ENCODE measurements at places on chromosomes 6 and 20.
A peak's percentile ranks its signal among the peaks of the same experiment; 100 is the strongest.

- DNase-seq: no peak
Measured at GRCh38 chr20:1565461-1565860, 8.0 kb upstream of the SIRPD start.

- DNase-seq: no peak
Measured at GRCh38 chr6:106250953-106251352, 74.6 kb downstream of the ATG5 start.

DNA sequence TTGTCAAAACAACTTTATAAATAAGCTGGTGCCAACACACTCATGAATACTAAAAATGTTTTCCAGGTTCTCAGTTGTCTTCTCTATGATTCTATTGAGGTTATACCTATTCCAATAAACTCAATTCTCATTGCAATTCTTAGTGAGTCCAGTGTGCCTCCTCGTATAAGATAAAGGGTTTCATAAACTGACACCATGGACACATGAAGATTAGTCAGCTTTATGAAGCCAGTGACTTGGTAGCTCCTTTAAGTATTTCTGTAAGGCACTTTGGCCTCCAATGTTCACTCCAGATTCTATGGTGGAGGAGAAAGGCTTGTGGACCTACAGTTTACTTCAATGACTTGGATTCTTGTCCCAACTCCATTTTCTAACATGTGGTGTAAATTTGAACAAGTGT, 521.3 kb upstream of the JARID2 start:
- no peak for DNase-seq

- DNase-seq: no peak
Measured at GRCh38 chr6:72636215-72636614, 14.4 kb downstream of the KCNQ5 start.

DNA sequence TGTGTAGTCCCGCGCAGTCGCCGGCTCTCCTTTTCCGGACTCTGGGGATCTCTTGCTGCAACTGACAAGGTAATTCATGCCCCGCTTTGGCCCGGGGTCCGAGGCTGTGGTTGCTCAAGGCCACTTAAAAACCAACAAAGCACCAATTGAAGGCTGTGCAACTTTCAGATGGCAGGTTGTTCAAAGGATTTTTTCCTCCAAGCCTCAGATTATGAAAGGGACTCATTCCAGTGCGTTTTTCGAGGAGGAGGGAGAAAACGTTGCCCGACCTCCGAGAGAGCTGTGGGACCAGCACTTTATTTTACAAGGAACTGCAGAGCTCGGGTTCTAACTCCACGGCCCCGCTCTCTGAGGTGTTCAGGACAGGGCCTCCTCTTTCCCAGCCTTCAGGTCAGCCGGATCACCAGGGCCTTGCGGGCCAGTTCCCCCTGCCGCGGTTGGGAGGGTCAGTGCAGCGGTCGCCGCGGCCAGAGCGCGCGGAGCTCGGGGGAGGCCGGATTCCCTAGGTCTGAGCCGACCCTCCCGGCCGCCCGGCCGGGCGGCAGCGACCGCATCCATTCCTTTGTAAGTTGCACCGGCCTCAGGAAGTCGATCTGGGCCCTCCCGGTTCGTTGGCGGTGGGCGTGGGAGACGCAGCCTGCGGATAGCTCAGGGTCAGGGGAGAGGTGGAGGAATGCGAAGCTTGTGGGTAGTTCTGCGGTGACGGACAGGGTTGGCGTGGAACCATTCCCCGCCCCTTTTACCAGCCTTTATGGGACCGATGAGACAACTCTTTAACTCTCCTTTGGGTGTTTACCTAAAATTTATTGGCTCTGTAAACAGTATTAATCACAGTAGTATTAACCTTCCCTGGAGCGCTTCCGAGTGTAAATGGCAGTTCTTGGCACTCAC, 1.6 kb downstream of the UTRN start:
- peak; percentile 78 for DNase-seq

- no peak for DNase-seq
Measured at GRCh38 chr20:62288535-62289105, 14.2 kb upstream of the ADRM1 start.

DNA sequence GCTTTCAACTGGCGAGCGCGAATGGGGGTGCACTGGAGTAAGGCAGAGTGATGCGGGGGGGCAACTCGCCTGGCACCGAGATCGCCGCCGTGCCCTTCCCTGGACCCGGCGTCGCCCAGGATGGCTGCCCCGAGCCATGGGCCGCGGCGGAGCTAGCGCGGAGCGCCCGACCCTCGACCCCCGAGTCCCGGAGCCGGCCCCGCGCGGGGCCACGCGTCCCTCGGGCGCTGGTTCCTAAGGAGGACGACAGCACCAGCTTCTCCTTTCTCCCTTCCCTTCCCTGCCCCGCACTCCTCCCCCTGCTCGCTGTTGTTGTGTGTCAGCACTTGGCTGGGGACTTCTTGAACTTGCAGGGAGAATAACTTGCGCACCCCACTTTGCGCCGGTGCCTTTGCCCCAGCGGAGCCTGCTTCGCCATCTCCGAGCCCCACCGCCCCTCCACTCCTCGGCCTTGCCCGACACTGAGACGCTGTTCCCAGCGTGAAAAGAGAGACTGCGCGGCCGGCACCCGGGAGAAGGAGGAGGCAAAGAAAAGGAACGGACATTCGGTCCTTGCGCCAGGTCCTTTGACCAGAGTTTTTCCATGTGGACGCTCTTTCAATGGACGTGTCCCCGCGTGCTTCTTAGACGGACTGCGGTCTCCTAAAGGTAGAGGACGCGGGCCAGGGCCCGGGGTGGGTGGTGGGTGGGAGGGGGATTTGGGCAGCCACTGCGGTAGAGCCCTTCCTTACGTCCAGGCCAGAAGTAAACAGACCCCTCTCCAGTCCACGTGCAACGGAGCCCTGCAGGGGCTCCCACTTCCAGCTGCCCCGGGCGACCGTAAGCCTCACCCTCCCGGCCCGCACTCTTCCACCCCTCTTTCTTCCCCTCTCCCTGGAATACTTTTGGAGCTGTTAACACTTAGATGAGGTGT, 998 bp downstream of the BMP2 start:
- DNase-seq: peak; percentile 62
